IPS DF 19.7 (cell line): ENCODE measurements at places on chromosomes 7 and 10.

DNA sequence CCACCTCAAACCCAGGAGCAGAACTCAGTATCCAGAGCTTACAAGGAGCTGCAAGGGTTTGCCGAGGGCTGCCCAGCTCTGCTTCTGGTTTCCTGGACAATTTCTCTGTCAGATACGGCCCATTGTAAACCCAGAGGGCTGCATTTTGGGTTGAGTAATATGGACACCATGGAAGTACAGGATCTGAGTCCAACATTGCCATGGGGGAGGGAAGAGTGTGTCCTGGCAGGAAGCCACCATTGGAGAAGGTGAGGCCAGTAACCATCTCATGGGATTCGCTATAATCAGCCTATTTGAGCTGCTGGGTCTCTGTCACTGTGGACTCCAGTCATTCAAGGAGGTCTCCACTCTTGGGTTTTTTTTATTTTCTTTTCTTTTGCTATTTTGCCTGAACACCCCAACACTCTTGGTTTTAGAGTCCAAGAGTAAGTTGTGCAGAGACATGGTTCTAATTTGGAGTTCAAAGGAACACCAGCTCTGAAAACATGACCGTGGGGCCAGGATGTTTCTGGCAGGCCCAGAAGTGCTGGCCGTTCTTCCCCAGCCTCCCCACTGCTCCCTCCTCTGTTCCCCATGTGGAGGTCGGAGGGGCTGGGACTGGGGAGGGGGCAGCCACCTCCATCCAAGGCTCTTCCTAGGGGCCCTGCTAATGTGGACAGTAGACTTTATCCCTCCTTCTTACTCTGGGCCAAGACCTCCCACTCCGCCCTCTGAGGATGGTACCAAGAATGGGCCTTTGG, 46.2 kb downstream of the CHST3 start:
- DNase-seq: no peak

- no peak for DNase-seq
Measured at GRCh38 chr7:40694026-40694809, 559.4 kb downstream of the SUGCT start.

DNA sequence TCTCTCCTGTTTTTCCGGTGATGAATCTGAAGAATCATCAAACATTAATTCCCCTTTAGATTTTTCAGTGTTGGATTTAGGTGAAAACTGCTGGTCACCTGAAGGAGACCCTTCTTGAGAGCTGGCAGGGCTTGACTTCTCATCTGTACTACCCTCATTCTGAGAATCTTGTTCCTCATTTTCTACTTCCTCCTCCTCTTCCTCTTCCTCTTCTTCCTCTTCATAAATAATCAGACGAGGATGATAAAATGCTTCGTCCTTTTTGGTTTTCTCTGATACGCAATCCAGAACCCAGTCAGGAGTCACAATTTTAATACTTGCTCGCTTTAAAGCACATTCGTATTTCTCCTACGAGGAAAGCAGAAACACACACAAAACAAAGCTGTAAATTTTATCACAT, 26.9 kb downstream of the PAXIP1 start:
- no peak for DNase-seq

- DNase-seq: no peak
Measured at GRCh38 chr7:142956951-142957623, 5.1 kb downstream of the KEL start.

DNA sequence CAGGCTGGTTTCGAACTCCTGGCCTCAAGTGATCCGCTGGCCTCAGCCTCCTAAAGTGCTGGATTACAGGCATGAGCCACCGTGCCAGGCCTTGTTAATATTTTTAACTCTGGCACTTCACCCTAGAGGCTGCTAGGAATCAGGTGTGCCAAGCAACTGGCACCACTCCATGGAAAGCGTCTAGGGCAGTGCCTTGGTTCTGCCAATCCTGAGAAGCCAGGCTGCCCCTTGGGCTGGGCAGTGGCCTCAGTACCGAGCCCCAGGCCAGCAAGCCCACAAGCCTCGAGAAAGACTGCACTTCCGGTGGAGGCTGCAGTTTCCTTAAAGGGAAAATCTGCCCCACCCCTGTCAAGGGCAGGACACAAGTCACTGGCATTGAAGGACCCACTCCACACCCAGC, 11.3 kb downstream of the ALKBH4 start:
- no peak for DNase-seq

DNA sequence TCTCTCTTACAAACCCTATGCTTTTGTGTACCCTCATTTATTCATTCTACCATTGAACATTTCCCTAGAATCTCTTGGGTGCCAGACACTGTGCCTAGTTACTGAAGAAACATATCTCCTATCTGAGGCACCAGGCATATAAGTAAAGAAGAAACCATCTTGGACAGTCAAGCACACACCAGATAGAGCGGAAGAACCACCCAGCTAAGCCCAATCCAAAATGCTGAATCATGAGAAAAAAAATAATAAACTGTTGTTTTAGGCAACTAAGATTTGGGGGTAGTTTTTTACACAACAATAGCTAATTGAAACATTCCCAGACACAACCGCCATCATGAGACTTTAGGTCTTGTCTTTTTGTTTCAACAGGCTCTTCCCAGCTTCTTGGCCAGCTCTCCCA, 102.3 kb upstream of the TCF7L2 start:
- DNase-seq: no peak
